ENCODE measurements at places on chromosomes 2 and 18. TPM values are rescaled to one million over a fixed set of nuclear protein-coding genes. Genes with fewer than 3 reads are reported as not detected.
A peak's percentile ranks its signal among the peaks of the same experiment; 100 is the strongest.

The UGT1A9 gene
- total RNA-seq, result not detected

The TCF23 gene
- total RNA-seq, result 0.02 TPM

The LRRC30 gene
- total RNA-seq, result not detected

The CCNYL1 gene
- 5.5 TPM for total RNA-seq

DNA sequence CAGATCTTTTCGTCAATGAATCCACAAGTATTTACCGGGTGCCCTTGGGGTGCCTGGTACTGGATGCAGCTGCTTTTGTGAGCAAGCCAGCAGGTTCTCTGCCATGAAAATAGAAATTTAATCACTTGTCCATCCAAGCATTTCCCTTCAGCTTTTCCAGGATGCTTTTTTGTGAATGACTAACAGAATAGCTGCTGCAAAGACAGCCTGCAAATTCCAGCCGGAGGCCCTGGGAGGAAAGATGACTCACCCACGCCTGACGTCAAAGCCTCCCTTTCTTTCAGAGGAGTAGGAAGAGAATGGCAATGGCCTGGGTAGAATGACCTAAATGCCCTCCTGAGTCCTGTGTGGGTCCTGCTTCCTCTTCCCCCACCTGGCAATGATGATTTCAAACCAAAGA, 111.9 kb downstream of the AP1S3 start:
- H3K4me3 ChIP-seq, result no peak overlapping the region
- peaks cover 9% of the 10 kb centered on the region for H3K27me3 ChIP-seq
- H3K4me1 ChIP-seq, result no peaks in the 10 kb centered on the region
- DNase-seq, result no peak
- H3K27ac ChIP-seq, result no peak overlapping the region

GRCh38 chr2:118061135-118061955, 26.9 kb upstream of the INSIG2 start:
- H3K4me1 ChIP-seq, result peaks cover 10% of the 10 kb centered on the region
- no peak for DNase-seq
- no peaks in the 10 kb centered on the region for H3K36me3 ChIP-seq
- no peak overlapping the region for H3K4me3 ChIP-seq
- H3K27ac ChIP-seq, result no peak overlapping the region

DNA sequence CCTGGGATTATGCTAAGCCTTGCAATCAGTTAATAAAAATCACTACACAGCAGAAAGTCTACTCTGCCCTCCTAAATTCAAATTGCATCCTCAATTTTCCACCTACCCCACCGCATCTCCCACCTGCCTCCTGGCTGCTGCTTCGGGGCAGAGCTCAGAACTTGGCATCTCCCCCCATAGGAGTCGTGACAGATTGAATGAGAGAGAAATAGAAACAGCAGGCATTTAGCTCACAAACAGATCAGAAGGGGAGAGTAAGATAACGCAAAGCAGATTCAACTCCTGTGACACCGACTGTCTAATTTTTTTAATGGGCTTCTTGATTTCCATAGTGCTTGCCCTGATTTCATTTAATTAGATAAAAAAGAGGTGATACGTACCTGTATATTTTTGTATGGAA, 24.7 kb upstream of the LRRC30 start:
- H3K4me3 ChIP-seq, result no peak overlapping the region
- H3K36me3 ChIP-seq, result no peaks in the 10 kb centered on the region
- no peaks in the 10 kb centered on the region for H3K4me1 ChIP-seq
- DNase-seq, result no peak

- H3K27ac ChIP-seq, result no peak overlapping the region
- no peaks in the 10 kb centered on the region for H3K4me1 ChIP-seq
- peaks cover 6% of the 10 kb centered on the region for H3K27me3 ChIP-seq
- no peaks in the 10 kb centered on the region for H3K36me3 ChIP-seq
- H3K4me3 ChIP-seq, result no peak overlapping the region
- peak; percentile 28 for DNase-seq
Observed at GRCh38 chr2:173752152-173752551, 213.0 kb downstream of the SP3 start.

- peaks cover 7% of the 10 kb centered on the region for H3K27me3 ChIP-seq
- no peak overlapping the region for H3K4me3 ChIP-seq
- H3K36me3 ChIP-seq, result no peaks in the 10 kb centered on the region
Observed at GRCh38 chr2:114699423-114699944, 257.0 kb downstream of the DPP10 start.

DNA sequence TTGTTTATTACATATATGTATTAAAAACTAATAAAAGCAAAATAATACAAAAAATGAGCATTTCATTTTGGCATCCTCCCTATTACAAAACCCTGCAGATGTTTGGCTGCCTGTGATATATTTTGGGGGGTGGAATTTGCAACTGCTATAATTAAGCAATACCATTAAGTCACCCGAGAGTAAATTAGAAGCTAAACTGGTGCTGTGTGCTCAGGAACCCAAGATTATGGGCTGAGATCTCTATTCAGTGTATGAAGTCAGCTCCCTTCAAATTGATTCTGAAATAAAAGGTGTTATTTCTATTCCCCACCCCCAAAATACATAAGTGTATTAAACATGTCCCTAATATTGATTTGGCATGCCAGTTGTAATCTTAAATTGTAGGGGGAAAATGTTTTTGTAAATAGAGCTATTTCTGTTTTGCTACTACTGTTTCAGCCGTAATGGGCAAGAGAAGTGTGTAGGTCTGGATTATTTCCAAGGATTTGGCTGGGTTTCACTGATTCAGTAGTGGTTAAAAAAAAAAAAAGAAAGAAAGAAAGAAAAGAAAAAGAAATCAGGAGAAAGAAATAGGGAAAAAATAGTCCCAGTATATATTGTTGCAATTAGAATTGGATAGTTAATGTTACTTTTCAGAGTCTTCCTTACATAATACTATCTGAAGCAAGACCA, 110.9 kb downstream of the SS18 start:
- DNase-seq, result no peak
- no peaks in the 10 kb centered on the region for H3K4me1 ChIP-seq
- no peak overlapping the region for H3K4me3 ChIP-seq
- H3K27me3 ChIP-seq, result peaks cover 4% of the 10 kb centered on the region
- no peaks in the 10 kb centered on the region for H3K36me3 ChIP-seq
- no peak overlapping the region for H3K27ac ChIP-seq

GRCh38 chr2:150732064-150732463, 244.6 kb upstream of the RND3 start:
- no peak for DNase-seq
- no peaks in the 10 kb centered on the region for H3K27me3 ChIP-seq
- H3K27ac ChIP-seq, result no peak overlapping the region
- no peaks in the 10 kb centered on the region for H3K4me1 ChIP-seq

GRCh38 chr2:135005753-135006152, 41.5 kb downstream of the MAP3K19 start:
- no peak overlapping the region for H3K27ac ChIP-seq
- H3K27me3 ChIP-seq, result peaks cover 11% of the 10 kb centered on the region
- H3K4me3 ChIP-seq, result no peak overlapping the region
- H3K4me1 ChIP-seq, result peaks cover 13% of the 10 kb centered on the region

- H3K4me1 ChIP-seq, result peaks cover 22% of the 10 kb centered on the region
- H3K27me3 ChIP-seq, result peaks cover 22% of the 10 kb centered on the region
- H3K27ac ChIP-seq, result no peak overlapping the region
- no peaks in the 10 kb centered on the region for H3K36me3 ChIP-seq
Observed at GRCh38 chr18:31655354-31655753, 29.0 kb downstream of the B4GALT6 start.

GRCh38 chr2:19238440-19239060, 119.9 kb downstream of the OSR1 start:
- no peaks in the 10 kb centered on the region for H3K27me3 ChIP-seq
- no peaks in the 10 kb centered on the region for H3K36me3 ChIP-seq
- H3K27ac ChIP-seq, result no peak overlapping the region
- DNase-seq, result no peak
- no peak overlapping the region for H3K4me3 ChIP-seq

DNA sequence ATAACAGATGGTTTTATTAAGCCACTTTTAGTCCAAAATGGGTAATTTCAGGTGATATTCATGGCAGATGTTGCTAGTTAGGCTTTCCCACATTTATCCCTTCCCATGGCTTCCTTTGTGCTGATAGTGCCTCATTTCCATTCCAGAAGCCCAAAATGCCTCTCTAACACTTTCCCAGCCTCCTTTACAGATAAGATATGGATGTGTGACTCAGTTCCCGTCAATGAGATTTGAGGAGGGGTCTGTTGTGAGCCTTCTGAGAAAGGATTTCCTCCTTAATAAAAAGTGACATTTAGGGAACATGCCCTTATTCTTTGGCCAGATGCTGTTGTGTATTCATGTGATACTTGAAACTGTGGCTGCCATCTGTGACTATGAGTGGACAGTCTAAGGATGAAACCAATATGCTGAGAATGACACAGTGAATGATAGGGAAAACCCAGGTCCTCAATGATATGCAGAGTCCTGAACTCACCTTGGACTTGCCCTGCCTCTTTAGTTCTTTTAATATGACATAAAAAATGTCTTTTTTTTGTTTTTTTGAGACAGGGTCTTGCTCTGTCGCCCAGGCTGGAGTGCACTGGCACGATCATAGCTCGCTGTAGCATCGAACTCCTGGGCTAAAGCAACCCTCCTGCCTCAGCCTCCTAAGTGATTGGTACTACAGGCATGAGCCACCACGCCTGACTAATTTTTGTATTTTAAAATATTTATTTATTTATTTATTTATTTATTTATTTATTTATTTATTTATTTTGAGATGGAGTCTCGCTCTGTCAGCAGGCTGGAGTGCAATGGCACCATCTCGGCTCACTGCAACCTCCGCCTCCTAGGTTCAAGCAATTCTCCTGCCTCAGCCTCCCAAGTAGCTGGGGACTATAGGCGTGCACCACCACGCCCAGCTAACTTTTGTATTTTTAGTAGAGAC, 5.8 kb upstream of the ACSL3 start:
- peaks cover 2% of the 10 kb centered on the region for H3K4me1 ChIP-seq
- no peak for DNase-seq
- H3K27me3 ChIP-seq, result peaks cover 4% of the 10 kb centered on the region
- H3K27ac ChIP-seq, result no peak overlapping the region
- no peak overlapping the region for H3K4me3 ChIP-seq

DNA sequence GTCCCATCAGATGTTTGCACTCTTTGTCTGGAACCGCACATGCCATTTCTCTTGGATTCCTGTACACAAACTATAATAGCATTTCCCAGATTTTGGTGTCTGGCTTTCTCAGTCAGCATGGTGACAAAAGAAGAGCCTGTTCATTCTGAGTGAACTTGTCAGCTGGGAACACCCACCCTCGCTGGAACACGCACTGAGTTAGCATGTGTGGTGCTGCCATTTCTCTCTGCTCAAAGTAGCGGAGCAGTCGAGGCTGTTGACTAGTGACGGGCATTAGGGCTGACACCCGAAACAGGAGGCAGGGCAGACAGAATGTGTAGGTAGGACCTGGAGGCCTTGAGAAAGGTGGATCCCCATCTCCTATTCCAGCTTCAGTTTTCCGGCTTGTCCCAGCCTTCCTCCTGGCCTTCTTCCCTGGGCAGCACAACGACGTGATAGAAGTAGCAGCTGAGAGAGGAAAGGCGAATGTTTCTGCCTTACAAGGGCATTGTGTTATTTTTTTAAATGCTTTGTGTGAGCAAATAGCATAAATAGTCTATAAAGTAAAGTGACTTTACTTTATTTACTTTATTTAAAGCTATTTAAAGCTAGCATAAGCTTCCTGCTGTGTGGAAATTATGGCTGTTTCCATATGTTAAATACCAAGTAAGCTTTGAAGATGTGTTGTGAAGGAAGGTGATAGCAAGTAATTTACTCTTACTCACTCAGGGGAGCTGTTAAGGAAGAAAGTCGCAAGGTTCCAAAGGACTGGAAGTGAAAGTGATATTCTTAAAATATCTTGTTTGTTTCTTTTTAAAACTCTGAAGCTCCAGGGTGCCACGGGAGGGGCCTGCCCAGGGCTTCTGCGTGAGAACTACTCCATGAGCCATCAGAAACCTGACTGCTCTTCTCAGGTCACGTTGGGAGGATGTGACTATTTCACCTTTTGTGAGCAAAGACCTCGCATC, 272.6 kb downstream of the NEDD4L start:
- H3K4me3 ChIP-seq, result no peak overlapping the region
- no peaks in the 10 kb centered on the region for H3K36me3 ChIP-seq
- no peak overlapping the region for H3K27ac ChIP-seq
- peaks cover 5% of the 10 kb centered on the region for H3K27me3 ChIP-seq
- peaks cover 41% of the 10 kb centered on the region for H3K4me1 ChIP-seq

- H3K27me3 ChIP-seq, result no peaks in the 10 kb centered on the region
- DNase-seq, result no peak
- H3K4me1 ChIP-seq, result peaks cover 21% of the 10 kb centered on the region
- H3K4me3 ChIP-seq, result no peak overlapping the region
- no peak overlapping the region for H3K27ac ChIP-seq
Observed at GRCh38 chr2:234165421-234165820, 114.9 kb downstream of the SPP2 start.

GRCh38 chr2:76044701-76045100, 334.0 kb upstream of the GCFC2 start:
- H3K27me3 ChIP-seq, result no peaks in the 10 kb centered on the region
- no peak overlapping the region for H3K4me3 ChIP-seq
- H3K27ac ChIP-seq, result no peak overlapping the region
- DNase-seq, result no peak
- H3K4me1 ChIP-seq, result no peaks in the 10 kb centered on the region

DNA sequence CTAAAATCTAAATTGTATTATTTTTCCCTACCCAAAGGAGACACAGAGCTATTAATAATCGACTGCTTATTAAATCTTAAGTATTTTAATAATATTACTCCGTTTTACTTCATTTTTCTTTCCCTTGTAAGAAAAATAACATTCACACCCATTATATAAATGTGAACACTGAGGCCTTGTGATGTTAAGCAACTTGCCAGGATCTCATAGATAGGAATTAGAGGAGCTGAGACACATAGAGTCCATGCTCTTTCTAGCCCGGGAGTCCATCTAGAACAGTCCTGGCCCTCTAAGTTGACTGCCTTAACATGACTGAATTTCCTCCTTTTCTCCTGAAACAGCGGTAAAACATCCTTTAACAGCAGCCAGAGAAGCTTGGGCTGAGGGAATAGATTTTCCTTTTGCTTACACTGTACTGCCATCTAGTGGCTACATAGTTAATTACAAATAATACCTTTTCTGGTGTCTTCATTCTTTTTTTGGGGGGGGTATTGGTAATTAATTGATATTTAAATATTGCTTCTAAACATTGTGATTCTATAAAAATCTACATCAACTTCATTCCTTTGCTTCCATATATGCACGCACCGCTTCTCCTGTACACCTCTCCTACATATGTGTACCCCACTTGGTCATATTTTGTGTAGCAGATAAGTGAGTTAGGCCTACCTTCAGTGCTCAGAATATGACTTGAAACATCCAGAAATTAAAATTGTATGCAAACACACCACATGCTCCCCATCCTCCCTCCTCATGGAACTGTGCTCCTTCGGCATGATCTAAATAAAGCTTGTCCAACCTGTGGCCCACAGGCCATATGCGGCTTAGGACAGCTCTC, 125.8 kb upstream of the HNMT start:
- H3K27ac ChIP-seq, result no peak overlapping the region
- H3K4me3 ChIP-seq, result no peak overlapping the region
- no peak for DNase-seq

GRCh38 chr2:104896446-104896845, 42.5 kb downstream of the POU3F3 start:
- H3K27ac ChIP-seq, result no peak overlapping the region
- H3K4me3 ChIP-seq, result no peak overlapping the region
- H3K27me3 ChIP-seq, result peaks cover 12% of the 10 kb centered on the region
- H3K36me3 ChIP-seq, result no peaks in the 10 kb centered on the region
- no peaks in the 10 kb centered on the region for H3K4me1 ChIP-seq
- DNase-seq, result no peak

- H3K4me1 ChIP-seq, result peaks cover 12% of the 10 kb centered on the region
Observed at GRCh38 chr2:112204411-112204810, 50.4 kb downstream of the ZC3H8 start.

Measured in activated CD4-positive, alpha-beta T cell treated with anti-CD3 and anti-CD28 coated beads for 36 hours (primary cell).